WTC11 (cell line): ENCODE measurements at places on chromosomes 4 and X.
A peak's percentile ranks its signal among the peaks of the same experiment; 100 is the strongest.

GRCh38 chr4:27198971-27199370, 338.3 kb downstream of the STIM2 start:
- no peaks in the 10 kb centered on the region; the same call in 1 of the 2 replicates for H3K4me1 ChIP-seq
- H3K4me3 ChIP-seq: no peak overlapping the region
- H3K27ac ChIP-seq: no peak overlapping the region
- DNase-seq: no peak
- no peaks in the 10 kb centered on the region for H3K36me3 ChIP-seq
- H3K27me3 ChIP-seq: no peaks in the 10 kb centered on the region

- H3K4me1 ChIP-seq: no peaks in the 10 kb centered on the region
- no peaks in the 10 kb centered on the region for H3K36me3 ChIP-seq
- no peak overlapping the region for H3K27ac ChIP-seq
- no peak overlapping the region for H3K4me3 ChIP-seq
- no peaks in the 10 kb centered on the region for H3K27me3 ChIP-seq
These were observed 239.6 kb upstream of the VEGFC start for GRCh38 chr4:177032341-177032740.

DNA sequence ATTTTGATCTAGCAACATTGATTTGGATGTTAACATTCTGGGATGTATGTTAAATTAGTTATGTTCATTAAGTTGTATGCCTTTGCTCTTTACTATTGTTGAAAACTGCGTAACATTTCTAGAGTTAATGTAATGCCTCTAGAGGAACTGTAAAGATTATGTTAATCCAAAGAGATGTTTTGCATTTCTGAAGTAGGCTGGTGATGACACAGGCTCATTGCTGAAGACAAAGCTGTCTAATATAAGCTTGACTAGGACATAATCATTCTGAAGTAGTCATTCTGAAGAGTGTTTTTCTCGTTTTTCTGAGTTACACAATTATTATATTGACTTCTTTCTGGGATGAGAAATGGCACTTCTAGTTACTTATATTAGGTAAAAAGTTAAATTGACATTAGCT, 72.9 kb downstream of the LRP2BP start:
- no peaks in the 10 kb centered on the region; the same call in 1 of the 2 replicates for H3K27me3 ChIP-seq
- peaks cover 60% of the 10 kb centered on the region for H3K36me3 ChIP-seq
- H3K4me1 ChIP-seq: peaks cover 24% of the 10 kb centered on the region

DNA sequence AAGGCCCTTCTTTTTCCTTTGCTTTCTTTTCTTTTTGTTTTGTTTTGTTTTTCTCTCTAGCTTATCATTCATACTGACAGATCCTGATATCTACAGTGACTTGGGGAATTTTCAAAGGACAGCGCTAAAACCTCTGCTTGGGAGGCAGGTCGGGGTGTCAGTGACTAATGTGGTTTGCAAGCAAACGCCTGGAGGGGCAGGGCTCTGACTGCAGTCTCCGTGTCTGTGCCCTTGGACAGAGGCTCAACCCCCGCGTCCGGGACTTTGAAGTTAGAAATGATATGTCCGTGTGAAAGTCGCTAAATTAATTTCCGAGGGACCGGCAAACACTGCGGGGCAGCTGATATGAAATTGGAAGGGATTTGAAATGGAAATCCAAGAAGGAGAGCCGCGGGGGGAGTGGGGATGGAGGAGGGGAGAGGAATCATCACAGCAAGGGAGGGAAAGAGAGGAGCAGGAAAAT, 312.4 kb downstream of the DHRSX start:
- H3K27ac ChIP-seq: no peak overlapping the region
- H3K27me3 ChIP-seq: no peaks in the 10 kb centered on the region
- H3K4me1 ChIP-seq: peaks cover 23% of the 10 kb centered on the region
- H3K4me3 ChIP-seq: peak overlapping the region; percentile 44
- no peak for DNase-seq

- no peak for DNase-seq
- no peaks in the 10 kb centered on the region for H3K4me1 ChIP-seq
- H3K36me3 ChIP-seq: peaks cover 25% of the 10 kb centered on the region
These were observed 26.7 kb upstream of the CLDN34 start for GRCh38 chrX:9940421-9940820.

- H3K4me3 ChIP-seq: no peak overlapping the region
- no peaks in the 10 kb centered on the region for H3K36me3 ChIP-seq
- DNase-seq: no peak
These were observed 529.9 kb downstream of the MID1IP1 start for GRCh38 chrX:39331082-39331704.

GRCh38 chrX:115362334-115363095, 73.0 kb downstream of the LUZP4 start:
- H3K36me3 ChIP-seq: no peaks in the 10 kb centered on the region
- no peaks in the 10 kb centered on the region for H3K4me1 ChIP-seq
- H3K27ac ChIP-seq: no peak overlapping the region
- DNase-seq: no peak
- H3K27me3 ChIP-seq: peaks cover 18% of the 10 kb centered on the region
- H3K4me3 ChIP-seq: no peak overlapping the region

GRCh38 chr4:118972167-118972566, 83.5 kb downstream of the SYNPO2 start:
- H3K36me3 ChIP-seq: no peaks in the 10 kb centered on the region
- DNase-seq: no peak
- H3K27ac ChIP-seq: no peak overlapping the region
- no peaks in the 10 kb centered on the region for H3K27me3 ChIP-seq

DNA sequence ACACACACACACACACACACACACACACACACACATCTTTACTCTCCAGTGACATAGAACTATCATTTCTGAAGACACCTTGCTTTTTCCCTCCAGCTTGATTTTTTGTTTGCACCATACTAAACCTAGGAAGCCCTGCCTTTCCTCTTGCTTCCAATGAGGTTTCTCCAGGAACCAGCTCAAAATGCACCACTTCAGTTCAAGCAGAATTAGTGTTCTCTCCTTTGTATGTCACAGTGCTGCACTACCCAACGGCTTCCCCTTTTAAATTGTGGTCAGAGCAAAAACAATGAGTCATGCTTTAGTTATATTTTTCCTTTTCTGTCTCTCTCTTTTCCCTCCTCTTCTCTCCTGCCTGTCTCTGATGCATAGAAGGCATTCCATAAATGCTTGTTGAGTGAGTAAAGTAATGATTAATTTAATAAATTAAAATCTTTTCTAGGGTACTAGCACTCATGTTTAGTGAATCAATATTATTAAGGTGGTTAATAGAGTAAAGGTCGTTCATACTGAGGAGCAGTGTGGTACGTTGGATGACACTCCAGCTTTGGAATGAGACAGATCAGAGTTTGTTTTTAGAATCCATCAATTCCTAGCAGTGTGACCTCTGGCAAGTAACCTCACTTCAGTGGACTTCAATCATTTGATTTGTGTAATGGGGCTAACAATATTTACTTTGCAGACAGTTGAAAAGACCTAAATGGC, 5.9 kb downstream of the RTL3 start:
- peaks cover 7% of the 10 kb centered on the region for H3K4me1 ChIP-seq
- H3K4me3 ChIP-seq: no peak overlapping the region
- no peak for DNase-seq
- peaks cover under 1% of the 10 kb centered on the region; the same call in 1 of the 2 replicates for H3K36me3 ChIP-seq
- no peaks in the 10 kb centered on the region for H3K27me3 ChIP-seq

DNA sequence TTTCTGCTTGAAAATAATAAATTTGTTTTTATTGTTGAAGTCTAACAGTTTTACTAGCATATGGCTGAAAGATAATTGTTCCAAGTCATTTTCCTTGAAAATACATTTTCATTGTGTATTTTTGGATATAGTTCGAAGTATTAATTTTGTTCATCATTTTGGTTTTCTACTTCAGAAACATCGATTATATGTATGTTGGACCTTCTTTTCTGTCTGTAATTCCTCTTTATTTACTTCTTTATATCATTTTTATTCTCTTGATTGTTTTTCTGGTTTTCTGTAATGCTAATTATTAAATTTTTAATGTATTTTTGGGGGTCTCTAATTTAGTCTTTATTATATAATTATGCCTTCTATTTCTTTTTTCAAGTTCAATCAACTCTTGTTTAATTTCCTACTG, 407.1 kb upstream of the FRG1 start:
- H3K36me3 ChIP-seq: peaks cover 55% of the 10 kb centered on the region
- H3K4me3 ChIP-seq: no peak overlapping the region
- no peak for DNase-seq
- no peaks in the 10 kb centered on the region for H3K4me1 ChIP-seq
- peaks cover 6% of the 10 kb centered on the region for H3K27me3 ChIP-seq

DNA sequence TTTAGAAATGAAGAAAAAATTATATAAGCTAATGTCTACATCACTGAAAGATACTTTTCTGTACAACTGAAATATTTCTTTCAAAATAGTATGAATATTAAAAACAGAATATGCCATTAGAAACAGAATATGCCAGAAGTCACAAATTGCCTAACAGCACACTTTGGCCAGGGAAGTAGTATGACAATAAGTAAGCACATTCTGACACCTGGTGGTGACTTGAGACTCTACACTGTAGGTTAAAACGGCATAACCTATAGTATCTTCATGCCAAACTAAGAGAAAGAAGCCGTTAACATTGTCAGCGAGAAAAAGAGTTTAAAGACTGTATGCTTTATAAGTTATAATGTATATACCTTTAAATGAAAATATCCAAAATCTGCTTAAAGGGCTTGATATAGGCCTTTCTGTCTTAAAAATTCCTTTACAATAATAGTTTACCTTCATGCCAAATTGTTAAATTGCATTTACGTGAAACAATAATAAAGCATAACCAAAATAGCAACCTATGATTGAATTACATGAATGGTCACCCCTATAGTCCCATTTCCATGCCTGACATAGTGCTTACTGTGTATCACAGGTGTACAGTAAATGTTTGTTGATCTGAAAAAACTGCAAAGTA, 32.8 kb downstream of the FAM13A start:
- no peak for DNase-seq
- no peak overlapping the region for H3K27ac ChIP-seq
- no peaks in the 10 kb centered on the region for H3K4me1 ChIP-seq
- H3K27me3 ChIP-seq: no peaks in the 10 kb centered on the region

DNA sequence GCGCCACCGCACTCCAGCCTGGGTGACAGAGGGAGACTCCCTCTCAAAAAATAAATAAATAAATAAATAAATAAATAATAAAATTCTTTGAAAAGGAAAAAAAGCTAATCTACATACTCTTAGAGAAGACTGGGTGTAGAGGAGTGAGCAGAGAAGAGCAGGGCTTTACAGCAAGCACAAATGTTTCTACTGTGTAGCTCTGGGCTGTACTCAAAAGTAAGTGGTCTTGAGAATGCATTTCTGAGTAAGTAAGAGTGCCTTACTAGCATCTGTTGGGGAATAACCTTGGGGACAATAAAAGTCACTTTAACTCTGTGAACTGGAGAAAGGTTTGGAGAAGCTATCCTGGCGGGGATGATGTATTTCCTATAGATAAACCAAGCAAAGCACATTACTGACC, 185.8 kb downstream of the WDFY3 start:
- H3K27me3 ChIP-seq: no peaks in the 10 kb centered on the region
- H3K36me3 ChIP-seq: peaks cover 27% of the 10 kb centered on the region
- DNase-seq: no peak

DNA sequence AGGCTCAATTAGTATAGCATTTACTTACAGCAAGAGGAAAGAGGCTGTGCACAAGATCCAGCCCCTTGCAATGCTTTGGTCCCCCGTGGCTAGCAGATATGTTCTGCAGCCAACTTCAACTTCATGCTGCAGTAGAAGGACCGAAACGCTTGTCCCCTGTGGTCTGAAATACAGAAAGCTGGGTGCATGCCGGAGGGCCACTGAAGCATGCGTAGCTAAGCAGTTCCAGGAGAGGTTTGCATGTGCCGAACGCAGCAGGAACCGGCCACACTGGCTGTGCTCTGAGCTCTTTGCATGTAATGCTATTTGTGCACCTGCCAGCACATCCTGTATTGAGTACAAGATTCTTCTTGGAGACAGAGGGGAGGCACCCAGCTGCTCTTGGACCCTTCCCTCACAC, 35.8 kb upstream of the SHISA3 start:
- H3K36me3 ChIP-seq: no peaks in the 10 kb centered on the region
- H3K4me3 ChIP-seq: no peak overlapping the region
- DNase-seq: no peak
- H3K4me1 ChIP-seq: peaks cover 5% of the 10 kb centered on the region

GRCh38 chr4:91961504-91961903, 342.3 kb upstream of the GRID2 start:
- no peaks in the 10 kb centered on the region for H3K27me3 ChIP-seq
- no peak overlapping the region for H3K4me3 ChIP-seq
- no peaks in the 10 kb centered on the region for H3K36me3 ChIP-seq
- H3K27ac ChIP-seq: no peak overlapping the region
- H3K4me1 ChIP-seq: peaks cover 14% of the 10 kb centered on the region

DNA sequence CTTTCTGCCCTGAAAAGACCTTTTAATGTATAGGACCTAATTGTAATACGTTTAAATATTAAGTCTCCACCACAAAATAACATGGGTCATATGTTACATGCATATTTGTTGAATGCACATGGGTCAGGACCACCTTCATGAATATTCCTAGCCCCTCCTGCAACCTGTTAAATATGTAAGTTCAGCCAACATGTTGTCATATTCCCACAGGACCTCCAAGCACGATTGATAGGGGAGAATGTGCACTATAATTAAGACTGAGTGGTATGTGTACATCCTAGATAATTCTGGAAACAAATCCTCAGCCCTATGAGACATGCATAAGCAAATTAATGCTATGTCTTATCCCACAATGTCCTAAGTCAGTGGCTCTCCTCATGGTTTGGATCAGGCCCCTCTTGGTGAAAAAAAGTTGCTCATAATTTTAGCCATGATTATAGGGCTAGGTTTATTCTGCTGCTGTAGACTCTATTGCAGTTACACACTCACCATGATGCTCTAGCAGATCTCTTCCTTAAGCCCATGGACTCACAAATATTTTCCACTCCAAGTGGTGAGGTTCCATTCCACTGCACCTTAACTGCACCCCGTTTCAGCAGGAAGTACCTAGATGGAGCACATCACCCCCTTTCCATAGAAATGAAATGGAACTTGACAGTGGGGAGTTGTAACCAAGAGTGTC, 10.2 kb downstream of the TIGD2 start:
- no peak overlapping the region for H3K4me3 ChIP-seq
- H3K27me3 ChIP-seq: no peaks in the 10 kb centered on the region; the same call in 1 of the 2 replicates
- H3K27ac ChIP-seq: no peak overlapping the region

DNA sequence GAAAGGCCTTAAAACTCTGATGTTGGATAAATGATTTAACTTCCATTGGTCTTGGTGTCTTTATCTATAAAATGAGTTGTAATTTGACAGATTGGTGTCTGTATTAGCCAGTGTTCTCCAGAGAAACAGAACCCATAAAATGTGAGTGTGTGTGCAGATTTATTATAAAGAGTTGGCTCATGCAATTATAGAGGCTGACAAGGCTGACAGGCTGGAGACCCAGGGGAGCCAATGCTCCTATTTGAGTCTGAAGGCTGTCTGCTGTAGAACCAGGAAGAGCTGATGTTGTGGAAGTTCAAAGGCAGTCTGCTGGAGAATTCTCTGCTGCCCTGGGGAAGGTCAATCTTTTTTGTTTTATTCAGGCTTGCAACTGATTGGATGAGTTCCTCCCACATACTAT, 131.7 kb downstream of the SLC4A4 start:
- no peak overlapping the region for H3K27ac ChIP-seq
- H3K4me1 ChIP-seq: no peaks in the 10 kb centered on the region
- H3K27me3 ChIP-seq: no peaks in the 10 kb centered on the region
- no peak overlapping the region for H3K4me3 ChIP-seq
- no peaks in the 10 kb centered on the region for H3K36me3 ChIP-seq
